RPMI8226 (cell line): ENCODE measurements at places on chromosomes 7 and 10.

DNA sequence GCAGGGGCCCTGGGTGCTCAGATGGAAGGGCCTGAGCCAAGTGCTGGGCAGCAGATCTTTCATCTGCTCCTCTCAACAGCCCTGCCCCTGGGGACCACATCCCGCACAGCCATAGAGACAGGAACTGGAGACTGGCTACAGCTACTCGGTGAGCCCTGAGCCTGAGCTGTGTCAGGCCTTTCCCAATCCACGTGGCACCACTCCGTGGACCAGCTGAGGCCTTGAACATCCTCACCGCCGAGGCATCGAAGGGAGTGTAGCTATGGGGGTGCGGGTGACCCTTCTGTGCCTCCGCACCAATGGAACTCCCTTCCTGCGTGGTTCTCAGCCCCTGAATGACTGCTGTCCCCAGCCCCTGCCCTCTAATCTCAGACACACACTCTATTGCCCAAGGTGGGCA is 362.7 kb upstream of the SHH start:
- no peak for DNase-seq

DNA sequence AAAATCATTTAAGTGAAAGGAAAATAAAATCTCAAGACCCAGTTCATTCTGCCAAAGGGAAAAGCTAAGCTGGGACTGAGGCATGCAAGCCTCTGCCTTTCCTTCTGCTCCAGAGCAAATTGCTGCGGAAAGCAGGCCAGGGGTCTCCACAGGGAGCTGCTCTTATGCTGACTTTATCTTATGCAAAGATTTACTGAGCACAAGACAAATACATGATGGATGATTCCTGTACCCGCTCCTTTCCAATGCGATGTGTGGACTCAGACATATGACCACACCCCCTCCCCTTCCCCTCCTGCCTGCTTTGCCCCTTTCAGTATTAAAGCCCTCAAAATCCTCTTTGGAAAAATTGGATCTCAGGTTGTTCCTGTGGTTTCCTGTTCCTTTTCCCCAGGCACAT is 74.2 kb upstream of the INSIG1 start:
- DNase-seq: no peak

DNA sequence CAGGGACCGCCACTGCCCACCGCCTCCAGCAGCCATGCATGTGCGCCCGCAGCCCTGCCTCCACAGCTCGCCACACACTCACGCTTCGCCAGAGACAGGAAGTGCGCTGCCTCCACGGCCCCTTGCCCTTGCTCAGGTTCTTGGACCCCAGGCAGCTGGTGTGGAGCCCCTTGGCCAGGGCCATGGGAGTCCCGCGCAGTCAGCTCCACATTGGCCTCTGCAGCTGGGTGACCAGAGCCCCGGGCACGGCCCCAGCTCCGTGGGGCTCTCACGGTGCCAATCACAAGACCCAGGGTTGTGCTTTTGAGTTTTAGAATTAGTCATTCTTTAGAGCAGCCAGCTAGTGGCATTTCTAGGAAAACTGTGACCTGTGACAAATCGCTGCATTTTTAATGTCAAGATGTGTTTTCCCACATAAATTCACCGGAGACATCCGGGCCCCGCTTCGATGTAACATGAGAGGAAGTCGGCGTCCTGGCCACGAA is 4.3 kb upstream of the UTF1 start:
- DNase-seq: no peak

GRCh38 chr10:48505394-48506112 is 99.3 kb downstream of the ARHGAP22 start:
- no peak for DNase-seq

DNA sequence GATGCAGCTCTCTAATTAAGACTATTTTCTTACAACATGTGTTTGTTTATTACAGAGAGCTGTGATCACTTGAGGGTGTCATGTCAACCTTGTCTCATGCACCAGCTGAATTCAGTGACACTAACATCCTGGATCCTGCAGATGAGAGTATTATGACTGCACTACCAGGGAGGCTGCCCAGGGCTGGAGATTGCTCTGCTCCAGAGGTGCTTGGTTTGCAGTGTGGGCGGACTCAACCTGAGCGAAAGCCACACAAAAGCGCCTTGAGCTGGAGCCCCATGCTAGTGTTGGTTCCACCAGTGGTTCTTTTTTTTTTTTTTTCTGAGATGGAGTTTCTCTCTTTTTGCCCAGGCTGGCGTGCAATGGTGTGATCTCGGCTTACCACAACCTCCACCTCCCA is 33.8 kb upstream of the ATXN7L1 start:
- no peak for DNase-seq

- no peak for DNase-seq
Observed at GRCh38 chr7:144403649-144404061, at the start of gene NOBOX. Gene NOBOX, minus strand, starts transcription at chr7:144403693.

DNA sequence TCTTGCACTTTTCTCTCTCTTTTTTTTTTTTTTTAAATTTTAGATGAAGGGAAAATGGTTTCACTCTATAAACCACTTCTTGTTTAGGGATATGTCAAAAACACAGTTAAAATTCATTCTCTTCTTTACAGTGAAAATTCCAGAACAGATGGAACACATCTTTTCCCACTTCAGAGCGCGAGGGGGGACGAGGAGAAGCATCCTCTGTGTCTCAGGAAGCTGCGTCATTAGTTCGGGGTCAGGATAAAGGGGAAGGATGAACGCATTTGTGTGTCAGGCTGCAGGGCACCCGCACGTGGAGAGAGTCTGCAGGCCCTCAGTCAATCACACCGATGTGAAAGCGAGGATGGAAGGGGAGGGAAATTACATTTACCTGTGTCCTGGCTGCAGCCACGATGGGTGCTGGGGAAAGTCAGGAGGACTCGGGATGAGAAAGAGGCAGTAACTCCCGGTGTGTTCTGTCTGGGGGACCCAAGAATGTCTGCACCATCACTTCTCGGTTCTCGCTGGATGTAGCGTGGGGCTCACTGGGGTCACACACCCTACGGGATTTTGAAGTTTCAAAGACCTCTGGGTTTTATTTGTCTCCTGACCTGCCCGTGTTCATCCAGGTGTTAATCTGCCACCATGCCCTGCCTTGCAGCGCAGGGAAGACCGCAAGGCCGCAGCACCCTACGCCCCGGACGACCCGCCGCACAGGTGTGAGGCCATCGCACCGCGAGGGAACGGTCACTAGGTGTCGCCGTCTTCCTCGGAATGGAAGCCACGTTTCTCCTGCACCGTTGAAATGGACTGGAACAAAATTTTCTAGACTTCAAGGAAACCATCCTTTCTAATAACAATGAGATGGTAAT is 66.7 kb upstream of the PITRM1 start:
- DNase-seq: peak; percentile 62

DNA sequence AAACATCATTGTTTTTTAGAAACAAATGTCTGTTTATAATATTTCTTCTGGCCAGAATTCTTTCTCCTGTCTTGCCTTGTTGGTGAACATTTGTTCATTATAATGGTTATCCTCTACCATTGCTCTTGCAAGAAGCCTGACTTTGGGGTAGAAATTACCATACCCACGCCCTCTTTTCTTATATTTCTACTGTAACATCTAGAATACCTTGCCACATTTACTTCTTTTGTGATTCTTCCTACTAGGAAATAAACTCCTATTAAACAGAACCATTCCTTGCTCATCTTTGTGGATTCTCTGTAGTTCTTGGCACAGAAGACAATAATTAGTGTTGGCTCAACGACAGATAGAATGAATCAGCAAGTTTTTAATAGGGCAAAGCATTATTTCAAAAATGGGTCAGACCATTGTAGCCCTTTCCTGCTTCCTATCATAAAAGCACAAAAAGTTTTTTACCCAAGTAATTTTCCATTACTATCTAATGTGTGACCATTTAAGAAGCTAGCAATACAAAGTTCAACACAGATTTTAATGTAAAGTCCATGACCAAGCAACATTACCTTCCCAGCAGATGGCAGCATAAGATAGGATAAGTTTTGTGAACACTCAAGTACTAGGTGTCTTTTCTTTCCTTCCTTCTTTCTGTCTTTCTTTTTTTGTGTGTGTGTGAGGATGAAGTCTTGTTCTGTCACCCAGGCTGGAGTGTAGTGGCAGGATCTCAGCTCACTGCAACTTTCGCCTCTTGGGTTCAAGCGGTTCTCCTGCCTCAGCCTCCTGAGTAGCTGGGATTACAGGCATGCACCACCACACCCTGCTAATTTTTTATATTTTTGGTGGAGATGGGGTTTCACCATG is 270.4 kb downstream of the HGF start:
- DNase-seq: peak; percentile 79

GRCh38 chr10:122780391-122780790 is 65.3 kb downstream of the CUZD1 start:
- no peak for DNase-seq
